ENCODE measurements at places on chromosomes 11 and 22.

- no peak for DNase-seq
These were observed 161.8 kb downstream of the SOX6 start for GRCh38 chr11:16194566-16194965.

GRCh38 chr11:20058749-20059458, 101.4 kb downstream of the DBX1 start:
- DNase-seq: no peak

- no peak for DNase-seq
These were observed 5.2 kb downstream of the IGLL1 start for GRCh38 chr22:23574877-23575276.

GRCh38 chr11:65108469-65109123, 3.1 kb upstream of the TM7SF2 start:
- DNase-seq: no peak

DNA sequence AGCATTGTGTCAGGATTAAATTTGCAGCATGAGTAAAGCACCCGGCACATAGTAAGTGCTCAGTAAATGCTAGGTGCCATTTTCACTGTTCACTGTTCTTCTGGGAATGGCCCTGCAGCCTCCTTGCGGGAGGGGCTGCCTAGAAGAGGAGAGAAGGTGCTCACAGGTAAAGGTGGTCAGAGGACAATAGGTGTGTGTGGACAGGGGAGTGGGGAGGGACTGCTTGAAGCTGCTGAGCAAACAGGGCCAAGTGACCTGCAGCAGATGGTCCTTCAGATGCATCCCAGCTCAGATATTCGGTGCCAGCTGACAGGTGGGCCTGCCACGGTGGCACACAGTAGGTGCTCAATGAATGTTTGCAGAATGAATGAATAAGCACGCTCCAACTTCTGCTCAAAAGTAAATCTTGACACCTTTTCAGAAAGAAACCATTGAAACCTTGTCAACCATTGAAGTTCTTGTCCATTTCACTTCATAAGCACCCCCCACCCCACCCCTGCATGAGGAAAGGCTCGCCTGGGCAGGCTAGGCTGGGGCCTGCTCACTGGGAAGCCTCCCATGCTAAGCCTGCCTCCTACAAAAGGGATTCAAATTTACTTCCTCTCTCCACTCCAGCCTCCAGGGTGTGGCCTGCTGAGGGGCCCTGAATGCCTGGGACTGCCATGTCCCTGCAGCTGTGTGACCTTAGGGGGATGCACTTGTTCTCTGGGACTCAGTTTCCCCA, 1.6 kb downstream of the KIAA0930 start:
- no peak for DNase-seq

DNA sequence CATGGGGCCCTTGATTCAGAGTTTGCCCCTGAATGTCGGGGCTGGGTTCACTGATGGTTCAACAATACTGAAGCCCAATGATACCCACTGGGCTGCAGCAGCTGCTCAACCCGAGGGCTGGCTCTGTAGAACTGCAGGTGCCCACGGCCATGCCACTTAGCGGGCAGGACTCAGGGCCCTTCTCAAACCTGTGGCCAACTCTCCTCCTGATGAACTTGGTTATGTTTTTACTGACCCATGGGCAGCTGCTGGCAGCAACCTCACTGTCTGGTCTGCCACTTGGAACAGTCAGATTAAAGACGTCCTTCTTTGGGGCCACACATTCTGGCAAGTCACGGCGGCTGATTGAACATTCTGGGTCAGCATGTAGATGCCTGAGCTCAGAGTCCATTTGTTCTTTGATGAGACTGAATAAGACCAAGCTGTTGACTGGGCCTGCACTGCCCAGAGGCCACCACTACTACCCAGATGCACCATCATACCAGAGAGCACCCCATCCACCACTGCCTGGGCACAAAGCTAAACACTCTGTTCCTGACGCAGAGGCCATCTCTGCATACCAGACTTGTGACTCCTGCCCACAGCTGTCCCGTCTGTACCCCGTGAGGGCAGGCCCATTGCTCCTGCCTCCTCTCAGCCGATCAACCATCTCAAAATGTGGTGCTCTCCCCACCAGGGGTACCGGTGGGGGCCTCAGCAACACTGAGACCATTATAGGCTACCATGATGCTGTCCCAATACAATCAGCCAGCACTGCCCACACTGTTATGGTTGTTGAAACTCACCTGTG, 67.8 kb downstream of the SHANK2 start:
- no peak for DNase-seq

DNA sequence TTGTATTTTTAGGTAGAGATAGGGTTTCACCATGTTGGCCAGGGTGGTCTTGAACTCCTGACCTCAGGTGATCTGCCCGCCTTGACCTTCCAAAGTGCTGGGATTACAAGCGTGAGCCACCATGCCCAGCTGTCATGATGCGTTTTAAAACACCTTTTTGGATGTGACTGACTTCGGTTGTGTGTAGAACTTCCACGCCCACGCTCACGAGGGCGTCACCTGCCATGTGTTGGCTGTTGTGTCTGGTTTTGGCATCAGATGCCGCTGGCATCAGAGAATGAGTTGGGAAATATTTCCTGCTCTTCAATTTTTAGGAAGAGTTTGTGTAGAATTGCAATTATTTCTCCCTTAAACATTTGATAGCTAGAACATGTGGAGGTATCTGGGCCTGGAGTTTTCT, 109.1 kb downstream of the KCNQ1 start:
- no peak for DNase-seq

GRCh38 chr22:35330258-35330861, 30.7 kb downstream of the TOM1 start:
- DNase-seq: peak; percentile 41

DNA sequence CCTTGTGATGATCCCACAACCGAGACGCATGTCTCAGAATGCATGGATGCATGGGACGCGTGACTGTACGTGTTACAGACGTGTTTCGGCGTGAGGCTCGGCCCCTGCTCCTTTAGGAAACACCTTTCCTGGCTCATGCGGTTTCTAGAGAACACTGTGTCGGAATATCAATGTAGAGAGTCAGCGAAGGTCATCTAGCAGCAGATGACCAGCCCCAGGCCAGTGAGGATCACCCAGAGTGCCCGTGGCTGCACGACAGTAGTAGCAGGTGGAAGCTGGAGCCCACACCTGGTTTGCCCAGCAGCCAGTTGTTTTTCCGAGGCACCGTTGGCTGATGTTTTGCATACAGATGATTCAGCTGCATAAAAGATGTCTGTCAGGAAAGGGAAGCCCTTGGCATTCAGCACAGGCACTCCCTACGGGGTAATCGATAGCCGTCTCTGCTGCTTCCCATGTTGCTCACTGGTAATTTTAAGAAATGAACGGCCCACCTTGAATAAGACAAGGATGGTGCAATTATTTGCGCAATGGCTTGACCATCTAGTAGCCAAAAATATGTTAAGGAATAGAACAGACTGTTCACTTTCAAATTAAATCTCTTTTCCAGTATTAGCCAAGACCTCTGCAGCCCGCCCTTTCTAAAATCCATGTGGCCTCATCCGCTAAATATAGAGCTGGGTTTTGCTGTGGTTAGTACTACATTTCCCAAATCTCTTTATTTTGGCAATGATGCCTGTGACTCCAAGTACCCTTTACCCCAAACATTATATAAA, 1.1 kb upstream of the CLTCL1 start:
- no peak for DNase-seq

DNA sequence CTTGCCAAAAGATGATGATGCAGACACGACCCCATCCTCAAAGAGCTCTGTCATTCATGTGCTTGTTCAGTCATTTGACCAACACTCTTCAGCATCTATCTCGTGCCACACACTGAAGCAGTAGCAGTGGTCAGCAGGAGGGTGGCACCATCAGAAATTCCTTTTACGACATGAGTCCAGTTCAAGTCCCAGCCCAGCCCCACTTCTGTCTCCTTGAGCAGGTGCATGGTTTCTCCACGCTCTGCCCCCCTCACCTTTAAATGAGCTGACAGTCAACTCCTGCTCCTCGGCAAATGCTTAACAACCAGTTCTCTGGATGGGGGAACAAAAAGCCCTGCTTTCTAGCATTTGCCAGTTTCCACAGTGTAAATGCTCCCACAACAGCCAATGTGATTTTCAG, 60.9 kb downstream of the SYN3 start:
- DNase-seq: no peak

DNA sequence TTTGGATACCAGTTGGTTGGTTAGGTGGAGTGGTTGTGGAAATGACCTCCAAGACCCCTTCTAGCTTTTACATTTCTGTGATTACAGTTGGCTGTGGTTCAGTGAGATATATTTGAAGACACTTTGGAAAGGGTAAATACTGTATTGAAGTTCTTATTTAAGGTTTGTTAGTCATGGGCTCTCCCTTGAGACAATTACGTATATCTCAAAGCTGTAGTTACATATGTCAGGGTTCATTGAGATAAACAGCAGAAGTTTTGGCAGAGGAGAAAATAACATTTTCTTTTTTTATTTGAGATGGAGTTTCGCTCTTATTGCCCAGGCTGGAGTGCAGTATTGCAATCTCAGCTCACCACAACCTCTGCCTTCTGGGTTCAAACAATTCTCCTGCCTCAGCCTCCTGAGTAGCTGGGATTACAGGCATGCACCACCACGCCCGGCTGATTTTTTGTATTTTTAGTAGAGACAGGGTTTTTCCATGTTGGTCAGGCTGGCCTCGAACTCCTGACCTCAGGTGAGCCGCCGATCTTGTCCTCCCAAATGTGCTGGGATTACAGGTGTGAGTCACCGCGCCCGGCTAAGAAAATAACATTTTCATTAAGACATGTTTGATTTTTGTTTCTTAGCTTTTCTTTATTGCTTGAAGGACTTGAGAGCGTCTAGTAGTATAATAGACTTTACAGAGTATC, 1.9 kb downstream of the RNF121 start:
- no peak for DNase-seq

DNA sequence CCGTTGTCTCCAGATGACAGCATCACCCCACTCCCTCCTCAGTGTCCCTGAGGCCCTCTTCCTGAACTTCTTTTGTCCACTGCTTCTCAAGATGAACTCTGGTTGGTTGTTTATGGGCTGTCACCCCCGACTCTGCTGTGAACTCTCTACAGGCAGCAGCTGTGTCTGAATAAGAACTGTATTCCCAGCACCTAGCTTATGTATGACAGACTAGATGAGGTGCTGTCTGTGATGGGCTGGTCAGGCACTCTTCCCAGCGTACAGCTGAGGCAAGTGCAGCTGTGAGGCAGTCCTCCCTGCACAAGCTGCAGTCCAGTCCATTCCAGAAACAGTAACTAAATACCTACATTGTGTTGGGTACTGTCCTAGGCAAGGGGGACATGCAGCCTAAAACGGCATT, 111.4 kb upstream of the PITPNB start:
- no peak for DNase-seq

- no peak for DNase-seq
These were observed 10.7 kb downstream of the KRTAP5-5 start for GRCh38 chr11:1640076-1640946.

DNA sequence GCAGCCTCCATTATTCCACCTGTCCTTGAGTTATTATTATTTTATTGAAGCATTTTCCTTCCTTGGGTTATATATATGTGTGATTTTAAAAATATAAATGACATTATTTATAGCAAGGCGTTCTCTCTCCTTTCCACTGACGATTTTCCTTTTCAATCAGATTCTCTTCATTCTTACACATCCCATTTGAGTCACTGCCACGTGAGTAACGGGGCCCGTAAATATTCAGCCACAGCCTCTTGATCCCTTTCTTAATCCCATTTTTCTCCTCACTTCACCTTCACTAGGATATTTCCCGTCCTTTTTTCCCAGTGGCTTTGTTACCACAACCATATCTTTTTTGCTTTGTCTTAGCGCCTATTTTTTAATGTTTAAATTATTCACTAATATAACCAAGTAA, 396.2 kb downstream of the NTM start:
- no peak for DNase-seq

- no peak for DNase-seq
These were observed 49.8 kb downstream of the NAT10 start for GRCh38 chr11:34155057-34155756.

DNA sequence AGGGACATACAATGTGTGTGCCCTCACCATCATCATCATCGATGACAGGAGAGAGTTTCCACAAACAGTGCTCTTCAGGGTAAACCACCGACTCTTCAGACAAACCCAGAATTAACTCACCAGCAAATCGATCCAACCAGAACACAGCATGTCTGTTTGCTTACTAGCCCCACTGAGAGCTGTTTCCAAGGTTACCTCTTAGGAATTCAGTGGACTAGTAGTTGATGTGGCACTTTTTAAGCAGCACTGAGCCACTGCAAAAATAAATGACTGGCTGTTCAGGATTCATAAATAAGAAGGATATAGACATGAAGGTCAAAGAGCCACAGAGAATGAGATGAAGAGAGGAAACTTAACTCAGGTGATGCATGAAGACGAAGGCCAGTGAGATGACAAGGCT, 83.1 kb downstream of the PARVA start:
- DNase-seq: no peak

DNA sequence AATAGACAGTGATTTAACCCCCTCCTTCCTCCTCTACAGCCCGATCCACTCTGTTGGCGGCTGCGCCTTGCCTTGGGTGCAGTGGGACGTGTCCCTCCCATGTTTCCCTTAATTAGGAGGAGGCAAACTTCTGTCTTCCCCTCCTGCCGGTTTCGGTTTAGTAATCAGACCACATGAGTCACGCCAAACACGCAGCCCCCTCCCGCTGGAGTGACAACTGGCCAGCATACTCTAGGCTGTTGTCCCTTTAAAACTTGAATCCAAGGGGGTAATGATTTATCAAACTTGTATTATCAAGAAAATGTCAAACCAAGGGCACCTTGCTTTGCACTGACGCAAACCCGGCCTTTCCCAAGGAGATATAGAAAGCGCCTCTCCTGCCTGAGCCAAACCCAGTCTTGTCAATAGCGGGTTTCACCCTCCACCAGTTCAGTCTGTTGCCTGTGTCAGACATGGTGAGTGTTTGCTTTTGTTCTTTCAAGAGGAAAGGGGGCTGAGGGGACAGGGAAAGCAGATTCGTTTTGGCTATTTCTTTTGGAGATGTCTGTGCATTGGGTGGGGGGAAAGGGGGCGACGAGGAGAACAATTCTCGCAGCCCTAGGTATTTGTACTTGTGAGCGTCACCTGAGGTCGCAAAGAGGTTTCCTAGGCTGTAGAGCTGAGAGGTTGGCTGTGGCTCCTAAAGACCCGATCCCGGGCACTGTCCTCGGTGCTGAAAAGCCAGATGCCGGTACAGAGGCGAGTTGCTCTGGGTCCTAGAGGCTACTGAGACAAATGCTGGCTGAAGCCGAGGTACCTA, at the start of gene SLC6A5:
TSS of gene SLC6A5 (plus strand) at position 388 of the 799 bp plus-strand sequence. CDS start at position 453, 65 bp downstream.
- DNase-seq: no peak

DNA sequence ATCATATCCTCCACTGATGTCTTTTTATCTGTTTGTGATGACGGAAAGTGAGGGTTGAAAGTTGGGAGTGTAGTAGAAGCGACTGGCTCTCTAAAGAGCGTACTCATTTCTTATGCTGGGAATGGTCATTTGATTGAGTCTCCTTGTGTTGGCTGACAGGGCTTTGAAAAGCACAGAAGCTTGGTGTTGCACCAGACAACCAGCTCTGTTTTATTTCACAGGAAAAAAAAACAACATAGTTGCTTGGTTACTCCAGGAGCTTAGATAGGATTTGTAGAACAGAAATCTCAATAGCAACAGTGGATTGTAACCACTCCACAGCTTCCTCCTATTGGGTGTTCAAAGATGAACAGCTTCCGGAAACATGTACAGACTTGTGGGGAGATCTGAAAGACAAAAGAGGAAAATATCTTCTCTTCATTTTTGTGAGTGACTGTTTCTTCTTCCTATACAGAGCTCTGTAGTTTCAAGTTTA, 2.7 kb downstream of the RBM14 start:
- peak; percentile 56 for DNase-seq

- DNase-seq: no peak
These were observed 3.0 kb upstream of the GRAP2 start for GRCh38 chr22:39897841-39898240.

GRCh38 chr11:120060512-120060911, 77.4 kb downstream of the TRIM29 start:
- no peak for DNase-seq
